GF-D8 (cell line): ENCODE measurements at places on chromosomes 7 and 10.

- no peak for DNase-seq
Measured at GRCh38 chr7:34728156-34728555, 70.1 kb downstream of the NPSR1 start.

- DNase-seq = no peak
Measured at GRCh38 chr7:118642396-118642795, 417.9 kb downstream of the ANKRD7 start.

DNA sequence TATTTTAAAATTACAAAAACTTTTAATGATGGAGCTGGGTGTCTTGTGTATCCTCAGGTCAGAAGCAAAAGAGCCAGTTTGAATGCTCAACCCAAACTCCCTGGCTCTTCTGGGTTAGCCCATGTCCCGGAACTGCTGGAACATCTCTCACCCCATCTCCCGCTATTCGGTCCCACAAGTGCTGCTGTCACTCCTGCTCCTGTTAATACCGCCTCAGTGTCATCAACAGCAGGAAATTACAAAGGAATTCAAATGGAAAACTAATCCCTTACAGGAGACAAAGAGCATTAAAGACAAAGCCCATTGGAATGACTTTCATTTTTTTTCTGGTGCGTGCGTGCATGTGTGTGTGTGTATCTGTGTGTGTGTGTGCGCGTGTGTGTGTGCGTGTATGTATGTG lies 112.0 kb upstream of the C7orf33 start:
- no peak for DNase-seq

GRCh38 chr7:116552602-116553001 lies 27.8 kb downstream of the CAV1 start:
- no peak for DNase-seq

DNA sequence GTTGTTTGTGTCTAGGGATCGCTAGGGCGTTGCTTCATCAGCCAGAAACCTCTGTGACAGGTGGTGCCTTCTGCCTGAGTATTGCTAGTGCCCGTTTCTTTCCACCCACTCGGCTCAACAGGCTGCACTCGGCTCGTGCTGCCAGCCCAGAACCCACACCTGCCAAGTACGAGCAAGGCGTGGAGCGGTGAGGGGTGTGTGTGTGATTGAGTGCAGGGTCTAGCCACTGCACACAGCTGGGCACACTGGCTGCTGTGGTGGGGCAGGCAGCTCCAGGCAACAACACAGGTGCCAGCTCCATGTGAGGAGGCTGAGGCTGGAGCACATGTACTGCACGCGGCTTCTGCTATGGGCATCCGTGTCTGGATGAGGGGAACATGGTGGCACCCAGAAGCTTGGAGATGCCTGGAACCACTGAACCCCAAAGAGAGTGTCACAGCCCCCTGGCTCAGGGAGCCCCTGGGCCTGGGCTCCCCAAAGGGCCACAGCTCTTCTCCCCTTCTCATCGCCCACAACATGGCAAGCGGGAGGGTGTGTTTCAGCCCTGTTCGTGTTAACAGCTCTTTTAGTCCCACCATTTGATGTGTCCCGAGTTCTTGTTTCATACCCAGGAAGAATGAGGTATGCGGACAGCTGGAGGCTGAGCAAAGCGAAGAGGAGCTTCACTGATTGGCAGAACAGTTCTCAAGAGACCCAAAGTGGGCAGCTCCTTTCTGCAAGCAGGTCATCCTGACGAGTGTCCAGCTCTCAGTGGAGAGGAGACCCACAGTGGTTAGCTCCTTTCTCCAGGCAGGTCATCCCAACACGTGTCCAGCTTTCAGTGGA lies 78.1 kb downstream of the HDAC9 start:
- no peak for DNase-seq
